ENCODE measurements at places on chromosomes 2 and 18.

GRCh38 chr2:201947287-201947686 is 86.4 kb upstream of the FZD7 start:
- no peak for DNase-seq

GRCh38 chr2:32882816-32883810 is 63.6 kb upstream of the LTBP1 start:
- DNase-seq, result no peak

- DNase-seq, result no peak
Measured at GRCh38 chr2:152394326-152394725, 59.4 kb downstream of the FMNL2 start.

- DNase-seq, result no peak
Measured at GRCh38 chr2:27996156-27996922, 105.8 kb downstream of the BABAM2 start.

DNA sequence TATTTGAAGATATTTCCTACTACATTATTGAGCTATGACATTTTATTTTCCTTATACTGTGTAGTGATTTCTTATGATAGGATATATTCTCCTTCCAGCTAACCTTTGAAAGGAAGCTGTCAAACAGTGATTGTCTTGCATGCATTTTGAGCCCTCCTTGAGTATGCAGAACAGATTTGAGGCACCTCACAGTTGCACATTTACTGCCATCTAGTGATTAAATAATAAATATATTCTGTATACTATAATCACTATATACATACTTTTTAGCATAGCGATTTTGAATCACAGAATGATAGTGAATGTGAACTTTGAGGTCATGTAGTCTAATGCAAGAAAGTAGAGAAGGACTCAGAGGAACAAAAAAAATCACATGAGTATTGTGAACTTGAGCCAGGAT is 268.4 kb upstream of the CDH19 start:
- DNase-seq, result no peak

- DNase-seq, result no peak
Measured at GRCh38 chr18:47547539-47548202, 296.2 kb upstream of the SKOR2 start.

GRCh38 chr2:66433945-66434678 is 813 bp upstream of the MEIS1 start:
- DNase-seq, result no peak

- no peak for DNase-seq
Measured at GRCh38 chr2:30282721-30283120, 51.4 kb downstream of the LBH start.

GRCh38 chr2:152407806-152408205 is 72.8 kb downstream of the FMNL2 start:
- DNase-seq, result no peak

- DNase-seq, result no peak
Measured at GRCh38 chr2:20521193-20521592, 74.3 kb downstream of the RHOB start.

- no peak for DNase-seq
Measured at GRCh38 chr2:149826471-149827125, 239.0 kb upstream of the MMADHC start.

GRCh38 chr2:792687-793086 is 115.5 kb upstream of the TMEM18 start:
- DNase-seq, result no peak

GRCh38 chr2:130790804-130791616 is 35.7 kb downstream of the AMER3 start:
- DNase-seq, result no peak

DNA sequence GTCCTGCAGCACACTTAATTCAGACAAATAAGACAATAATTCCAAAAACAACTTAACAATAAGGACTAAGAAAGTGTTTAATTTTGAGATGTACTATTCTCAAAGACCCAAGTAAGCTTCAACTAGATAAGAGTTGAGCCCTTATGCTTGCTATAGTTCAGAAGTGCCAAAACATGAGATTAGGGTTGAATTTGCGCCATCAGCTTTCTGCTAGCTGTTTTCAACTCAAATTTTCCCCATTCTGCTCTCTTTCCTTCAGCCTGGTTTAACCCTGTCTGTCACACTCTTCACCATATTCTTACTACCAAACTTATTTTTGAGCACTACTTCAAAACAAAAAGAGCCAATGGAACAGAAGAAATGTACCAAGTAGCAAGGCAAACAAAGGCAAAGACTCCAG is 4.1 kb downstream of the NFE2L2 start:
- no peak for DNase-seq

DNA sequence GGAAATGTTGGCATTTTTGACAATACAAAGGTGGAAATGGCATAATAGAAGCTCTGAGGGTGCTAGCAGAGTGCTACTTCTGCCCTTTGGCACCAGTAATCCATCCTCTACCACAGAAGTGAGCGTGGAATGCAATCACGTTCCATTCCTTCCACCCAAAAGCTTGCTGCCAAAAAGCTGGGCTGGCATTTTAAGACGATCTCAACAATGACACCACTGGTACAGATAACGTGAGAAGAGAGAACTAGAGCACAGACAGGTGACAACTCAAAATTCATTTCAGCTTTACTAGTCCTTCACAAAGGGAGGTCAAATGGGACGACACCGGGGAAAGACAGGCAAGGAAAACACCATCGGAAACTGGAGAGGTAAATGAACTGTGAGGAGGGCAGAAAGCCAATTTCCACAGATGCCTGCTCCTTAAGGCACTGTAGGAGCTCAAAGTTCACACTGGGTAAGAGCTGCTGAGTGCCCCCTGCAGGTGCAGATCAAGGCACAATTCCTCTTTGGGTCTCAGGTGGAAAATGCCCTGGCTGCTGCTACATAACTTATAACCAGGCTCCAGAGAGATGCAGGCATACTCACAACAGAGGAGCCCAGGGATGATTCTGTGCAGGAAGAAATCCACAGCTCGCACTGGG is 50.7 kb upstream of the RNU4ATAC start:
- DNase-seq, result no peak

GRCh38 chr2:240702640-240703011 is 11.0 kb downstream of the AQP12A start:
- DNase-seq, result no peak

DNA sequence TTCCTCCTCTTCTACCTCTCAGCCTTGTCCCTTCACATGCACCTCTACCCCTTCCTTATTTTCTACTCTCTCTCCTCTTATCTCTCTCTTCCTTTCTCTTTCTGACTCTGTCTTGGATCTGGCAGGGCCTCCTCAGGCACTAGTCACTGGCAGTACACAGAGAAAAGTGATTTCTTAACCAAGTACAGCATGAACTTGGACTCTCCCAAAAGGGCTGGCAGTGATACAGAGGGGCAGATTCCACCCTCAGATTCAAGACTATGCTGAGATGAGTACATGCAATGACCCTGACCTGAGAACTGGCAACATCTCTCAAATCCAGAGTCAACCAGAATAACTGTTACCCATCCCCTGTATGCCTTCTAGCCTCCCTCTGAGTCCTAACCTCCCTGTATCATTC is 4.3 kb downstream of the AOX1 start:
- no peak for DNase-seq

DNA sequence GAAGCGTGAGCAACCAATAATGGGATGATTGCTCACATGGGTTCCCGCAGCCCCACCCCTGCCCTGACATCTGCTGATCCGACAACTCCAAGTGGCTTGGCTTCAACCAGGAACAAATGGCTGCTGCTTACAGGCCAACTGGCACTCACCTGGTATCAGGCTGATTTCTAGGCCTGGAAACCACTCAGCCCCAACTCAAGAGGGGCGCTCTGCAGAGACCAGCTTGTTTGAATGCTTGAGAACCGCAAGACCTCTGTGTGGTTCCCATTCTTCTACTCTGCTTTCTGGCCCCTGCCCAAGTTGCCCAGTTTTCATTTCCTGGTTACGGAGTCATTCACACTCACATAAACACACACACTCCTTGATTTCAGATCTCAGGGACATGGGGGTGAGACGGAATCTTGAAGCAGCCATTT is 52.0 kb downstream of the TNP1 start:
- no peak for DNase-seq

DNA sequence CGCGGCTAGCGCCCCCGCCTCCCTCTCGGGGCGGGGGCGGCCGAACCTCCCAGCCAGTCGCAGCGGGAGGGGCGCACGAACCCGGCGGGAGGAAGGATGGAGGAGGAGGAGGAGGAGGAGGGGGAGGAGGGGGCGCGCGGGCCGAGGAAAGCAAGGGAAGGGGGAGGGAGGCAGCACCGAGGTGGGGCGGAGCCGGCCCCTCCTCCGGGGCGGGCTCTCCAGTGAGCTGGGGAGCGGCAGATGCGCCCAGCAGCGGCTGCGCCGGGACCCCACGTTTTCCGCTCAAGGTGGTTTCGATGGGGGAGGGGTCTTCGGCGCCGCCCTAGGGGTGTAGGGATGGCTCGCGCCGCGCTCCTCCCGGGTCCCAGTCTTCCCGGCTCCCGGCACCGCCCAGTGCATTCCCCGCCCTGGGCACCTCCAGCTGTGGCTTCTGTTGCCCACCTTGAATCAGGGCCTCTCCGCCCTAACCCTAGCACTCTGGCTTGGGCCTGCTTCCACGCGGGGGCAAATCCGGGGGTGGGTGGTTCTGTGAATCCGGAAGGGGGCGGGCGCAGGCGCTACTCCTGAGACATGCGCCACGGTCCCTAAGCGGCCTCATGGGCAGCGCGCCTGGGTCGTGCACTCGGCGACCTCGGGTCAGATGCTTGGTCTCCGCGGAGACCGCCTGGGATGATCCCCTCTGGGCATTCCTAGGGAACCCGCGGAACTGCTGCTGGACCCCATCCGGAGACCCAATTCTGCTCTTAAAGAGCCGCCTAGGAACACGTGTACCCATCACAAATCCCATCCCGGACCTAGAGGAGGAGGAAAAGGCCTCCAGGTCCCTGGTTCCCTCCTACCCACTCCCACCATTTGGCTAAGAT is at the start of gene FBXO41:
Gene FBXO41, minus strand, starts transcription at position 183 of the 863 bp plus-strand sequence. CDS start 14,848 bp downstream, outside the sequence.
- DNase-seq, result peak; percentile 55

DNA sequence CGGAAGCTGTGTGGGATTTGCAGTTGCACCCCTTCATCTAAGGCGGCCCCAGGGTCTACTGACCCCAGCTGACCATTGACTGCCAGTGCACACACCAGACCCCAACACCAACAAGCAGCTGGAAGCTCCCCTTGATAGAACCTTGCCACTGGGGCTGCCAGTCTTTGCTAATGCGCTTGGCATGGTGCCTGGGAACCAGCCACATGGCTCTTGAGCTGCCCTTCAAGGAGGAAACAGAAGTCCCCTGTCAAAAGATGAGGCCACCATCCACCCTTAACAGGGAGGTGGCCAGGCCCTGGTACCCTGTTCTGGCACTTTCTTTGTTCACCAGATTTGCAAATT is 8.6 kb downstream of the ALPI start:
- DNase-seq, result no peak

DNA sequence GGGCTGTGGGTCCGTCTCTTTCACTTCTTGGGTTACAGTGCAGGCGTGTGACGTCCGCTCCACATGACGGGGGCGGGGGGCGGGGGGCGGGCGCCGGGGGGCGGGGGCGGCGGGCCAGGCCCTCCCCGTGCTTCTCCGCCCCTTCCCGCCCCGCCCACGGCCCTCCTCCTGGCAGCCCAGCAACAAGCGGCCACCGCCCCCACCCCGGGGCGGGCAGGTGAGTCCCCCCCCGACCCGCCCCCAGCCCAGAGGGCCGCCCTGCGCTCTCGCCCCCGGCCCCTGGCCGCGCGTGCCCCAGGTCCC is 3.6 kb downstream of the ZNF516 start:
- peak; percentile 52 for DNase-seq

DNA sequence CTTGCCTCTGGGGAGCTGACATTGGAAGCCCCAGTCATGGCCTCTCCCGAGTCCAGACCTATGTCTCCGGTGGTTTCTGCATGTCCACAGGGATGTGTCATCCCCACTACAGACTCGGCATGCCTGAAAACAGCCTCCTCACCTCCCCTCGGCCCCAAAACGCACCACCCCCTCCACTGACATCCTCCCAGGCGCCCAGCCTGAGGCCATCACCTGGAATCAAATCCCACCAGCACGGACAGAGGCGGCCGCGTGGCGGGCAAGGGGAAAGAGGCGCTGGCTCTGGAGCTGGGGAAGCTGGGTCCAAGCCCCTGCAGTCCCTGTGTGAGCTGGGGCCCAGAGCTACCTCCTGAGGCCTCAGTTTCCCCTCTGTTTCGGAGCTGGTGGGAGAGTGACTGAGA is 69.9 kb upstream of the SMAD7 start:
- no peak for DNase-seq

- DNase-seq, result no peak
Measured at GRCh38 chr18:42563995-42564394, 551.5 kb downstream of the RIT2 start.

DNA sequence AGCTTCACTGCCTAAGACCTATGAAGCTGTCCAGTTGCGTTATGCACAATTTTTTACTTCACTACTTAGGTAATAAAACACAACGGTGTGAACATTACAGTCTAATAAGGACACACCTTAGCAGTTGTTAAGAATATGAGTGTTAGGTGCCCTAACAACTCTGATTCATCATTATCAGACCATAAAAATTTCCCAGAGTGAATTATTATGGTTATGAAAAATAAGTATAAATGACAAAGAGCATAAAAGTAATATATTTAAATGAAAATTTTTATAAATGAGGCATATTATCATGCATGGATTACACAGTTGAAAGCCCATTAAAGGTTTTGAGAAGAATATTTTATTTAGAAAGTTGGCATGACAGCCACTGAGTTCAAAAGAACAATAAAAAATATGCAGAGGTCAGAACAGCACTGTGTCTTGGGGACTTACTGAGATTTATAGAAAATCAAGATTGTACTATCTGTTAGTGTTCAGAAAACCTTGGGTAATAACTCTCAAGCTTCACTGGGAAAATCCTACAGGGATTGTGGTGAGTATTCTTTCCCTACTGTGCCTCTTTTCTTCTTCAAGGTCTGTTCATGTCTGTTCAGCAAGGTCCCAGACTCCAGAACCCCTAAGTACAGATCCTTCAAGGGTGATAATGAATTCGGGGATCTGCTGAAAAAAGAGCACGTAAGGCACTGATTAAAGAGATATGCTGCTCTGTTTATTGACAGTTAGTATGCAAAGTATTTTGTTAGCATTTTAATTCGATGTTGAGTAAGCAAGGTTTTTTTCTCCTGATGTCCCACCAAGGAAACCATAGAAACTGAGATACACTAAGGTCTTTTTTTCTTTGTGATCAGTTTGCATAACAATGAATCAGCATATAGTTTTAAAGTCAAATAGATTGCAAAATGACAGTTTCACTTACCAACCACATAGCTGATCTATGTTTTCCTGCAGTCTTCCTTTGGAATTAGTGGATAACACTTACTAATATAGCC is 250.0 kb downstream of the DSEL start:
- DNase-seq, result no peak

- no peak for DNase-seq
Measured at GRCh38 chr2:128272601-128273468, 45.8 kb downstream of the HS6ST1 start.

DNA sequence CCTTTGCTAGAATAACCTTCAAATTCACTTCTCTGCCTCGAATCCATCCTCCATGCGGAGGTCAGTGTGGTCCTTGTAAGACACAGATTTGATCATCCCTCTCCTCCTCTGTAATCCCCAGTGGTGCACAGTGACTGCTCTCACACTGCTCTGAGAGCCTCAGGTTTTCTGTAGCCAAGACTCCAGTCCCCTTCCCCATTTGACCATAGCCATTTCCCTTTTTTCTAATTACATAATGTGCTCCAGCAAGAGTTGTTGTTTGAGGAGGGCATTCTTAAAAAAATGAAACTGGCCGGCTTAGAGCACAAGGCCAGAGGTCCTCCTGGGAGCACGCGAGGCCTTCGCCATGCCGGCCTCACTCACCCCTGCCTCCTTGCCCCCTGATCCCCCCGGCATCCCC is 34.7 kb upstream of the LPIN1 start:
- no peak for DNase-seq

- no peak for DNase-seq
Measured at GRCh38 chr2:205473791-205474190, 208.5 kb upstream of the NRP2 start.

- DNase-seq, result no peak
Measured at GRCh38 chr2:12210016-12210933, 463.8 kb downstream of the LPIN1 start.

All from activated CD4-positive, alpha-beta T cell treated with anti-CD3 and anti-CD28 coated beads for 24 hours (primary cell).